NCI-H460 (cell line): ENCODE measurements at places on chromosomes 16 and 17.

GRCh38 chr16:66026211-66026610 is 340.3 kb upstream of the CDH5 start:
- peak; percentile 23 for DNase-seq

DNA sequence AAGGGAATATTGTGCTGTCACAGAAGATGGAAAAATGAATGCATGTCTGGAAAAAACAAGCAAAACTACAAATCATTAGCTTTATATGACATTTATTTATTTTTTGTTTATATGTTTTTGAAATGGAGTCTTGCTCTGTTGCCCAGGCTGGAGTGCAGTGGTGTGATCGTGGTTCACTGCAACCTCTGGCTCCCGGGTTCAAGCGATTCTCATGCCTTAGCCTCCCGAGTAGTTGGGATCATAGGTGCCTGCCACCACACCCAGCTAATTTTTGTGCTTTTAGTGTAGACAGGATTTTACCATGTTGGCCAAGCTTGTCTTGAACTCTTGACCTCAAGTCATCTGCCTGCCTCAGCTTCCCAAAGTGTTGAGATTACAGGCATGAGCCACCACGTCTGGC is 8.5 kb downstream of the NDE1 start:
- no peak for DNase-seq

DNA sequence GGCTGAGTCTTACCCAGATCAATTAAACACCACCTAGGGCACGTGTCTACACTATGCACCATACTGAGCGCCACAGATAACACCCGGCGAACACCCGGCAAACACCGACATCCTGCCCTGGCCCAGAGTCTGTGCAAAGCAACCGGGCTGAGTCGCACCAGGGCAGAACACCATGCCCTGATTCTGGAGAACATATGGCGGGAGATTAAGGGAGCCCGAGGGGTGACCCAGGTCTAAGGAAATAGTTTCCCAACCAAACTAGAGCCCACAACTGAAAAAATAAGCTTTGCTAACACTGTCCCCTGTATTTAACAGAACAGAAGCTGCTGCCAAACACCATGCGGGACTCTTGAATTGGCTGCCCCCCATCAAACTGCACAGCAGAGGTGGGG is 22.1 kb downstream of the MYO18A start:
- no peak for DNase-seq

DNA sequence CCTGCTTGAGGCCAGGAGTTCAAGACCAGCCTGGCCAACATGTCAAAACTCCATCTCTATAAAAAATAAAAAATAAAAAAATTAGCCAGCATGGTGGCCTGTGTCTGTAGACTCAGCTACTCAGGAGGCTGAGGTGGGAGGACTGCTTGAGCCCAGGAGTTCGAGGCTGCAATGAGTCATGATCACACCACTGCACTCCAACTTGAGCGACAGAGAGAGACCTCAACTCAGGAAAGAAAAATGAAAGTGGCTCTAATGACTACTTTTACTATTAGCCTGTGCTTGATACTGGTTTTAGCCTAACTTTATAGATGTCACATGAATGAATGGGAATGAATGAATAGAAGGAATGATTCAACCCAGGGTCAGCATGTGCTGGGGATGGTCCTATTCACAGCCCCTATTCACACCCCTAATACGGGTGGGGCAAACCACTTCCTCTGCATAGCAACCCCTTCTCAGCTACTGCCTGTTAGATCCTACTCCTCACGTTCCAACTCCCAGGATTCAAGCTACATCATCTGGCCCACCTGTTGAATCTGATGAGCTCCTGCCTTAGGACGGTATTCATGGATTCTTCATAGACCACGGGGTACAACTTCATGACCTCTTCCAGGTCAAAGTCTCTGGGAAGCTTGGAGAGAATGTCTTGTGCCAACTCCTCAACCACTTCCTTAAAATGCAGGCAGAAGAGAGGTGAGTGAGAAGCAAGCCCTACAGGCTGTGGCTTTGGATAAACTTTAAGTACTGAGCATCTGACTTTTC is 40.5 kb downstream of the LYRM1 start:
- DNase-seq: no peak

GRCh38 chr17:56880133-56880532 is 33.7 kb downstream of the TRIM25 start:
- no peak for DNase-seq

- no peak for DNase-seq
Measured at GRCh38 chr16:47069841-47070584, 73.7 kb downstream of the NETO2 start.

- peak; percentile 86 for DNase-seq
Measured at GRCh38 chr17:43694081-43694870, 32.6 kb upstream of the MEOX1 start.
